ENCODE measurements at places on chromosomes 11 and 22.
A peak's percentile ranks its signal among the peaks of the same experiment; 100 is the strongest.

- peak; percentile 36 for ATAC-seq
Measured at GRCh38 chr11:114079511-114080065, 20.1 kb downstream of the ZBTB16 start.

DNA sequence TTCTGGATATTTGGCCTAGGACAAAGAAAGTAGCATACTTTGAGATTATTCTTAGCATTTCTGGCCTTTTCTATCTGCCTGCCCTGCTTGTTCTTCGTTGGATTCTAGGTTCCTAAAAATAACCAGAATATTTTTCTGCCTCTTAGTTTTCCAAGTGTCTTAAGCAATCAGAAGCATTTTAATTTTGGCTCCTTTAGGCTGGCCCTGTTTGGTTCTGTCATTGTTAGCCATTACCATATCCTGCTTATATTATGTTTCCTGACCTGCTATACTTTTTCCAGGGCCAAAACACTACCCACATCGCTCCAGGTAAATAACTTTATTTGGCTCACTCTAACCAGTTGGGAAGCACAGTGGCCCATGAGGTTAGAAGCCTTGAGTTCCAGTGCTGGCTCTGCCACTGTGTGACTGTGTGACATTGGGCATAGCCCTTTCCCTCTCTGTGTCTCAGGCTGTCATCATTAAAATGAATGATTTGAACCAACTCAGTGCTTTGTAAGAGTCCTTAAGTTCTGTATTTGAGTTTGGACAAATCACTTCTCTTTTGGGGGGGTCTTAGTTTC lies 91.1 kb downstream of the STIM1 start:
- ATAC-seq, result peak; percentile 52

DNA sequence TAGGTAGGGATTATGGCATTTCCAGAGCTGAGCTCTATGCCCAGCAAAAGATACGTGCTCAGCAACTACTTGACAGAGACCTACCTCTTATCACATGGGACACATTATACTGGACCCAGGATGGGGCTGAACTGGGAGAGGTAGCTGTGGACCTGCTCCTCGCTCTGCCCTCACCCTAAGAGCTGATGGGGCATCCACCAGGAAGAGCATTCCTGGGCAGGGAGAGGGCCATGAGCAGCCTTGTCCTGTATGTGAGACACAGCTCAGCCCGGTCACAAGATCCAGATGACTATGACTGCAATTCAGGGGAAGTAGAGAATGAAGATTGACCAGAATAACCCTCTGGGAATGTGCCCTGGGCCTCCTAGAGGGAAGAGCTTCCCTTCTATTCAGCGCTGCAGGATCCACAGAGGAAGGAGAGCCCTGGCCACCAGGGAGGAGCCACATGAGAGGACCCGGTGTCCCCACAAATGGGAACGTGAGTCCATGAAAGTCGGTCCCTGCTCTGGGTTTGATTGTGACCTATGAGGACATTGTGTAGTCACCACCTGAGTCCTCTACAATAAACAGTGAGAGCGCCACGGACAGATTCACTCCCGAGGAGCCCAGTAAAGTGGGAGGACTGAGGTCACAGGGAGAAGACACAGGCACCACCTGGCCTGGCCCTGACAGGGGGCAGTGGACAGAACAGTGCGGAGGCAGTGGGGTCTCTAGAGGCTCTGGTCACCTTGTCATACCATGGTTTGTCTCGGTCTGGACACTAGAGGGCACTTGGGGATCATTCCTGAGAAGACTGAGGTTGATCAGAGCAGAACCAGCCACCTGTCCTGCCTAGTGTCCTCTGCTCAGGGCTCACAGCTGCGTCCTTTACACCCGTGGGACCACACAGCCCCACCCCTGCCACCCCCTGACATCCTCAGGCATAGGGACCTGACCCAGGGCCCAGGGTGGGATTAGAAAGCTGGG lies 99.5 kb downstream of the ZNF280B start:
- no peak for ATAC-seq

DNA sequence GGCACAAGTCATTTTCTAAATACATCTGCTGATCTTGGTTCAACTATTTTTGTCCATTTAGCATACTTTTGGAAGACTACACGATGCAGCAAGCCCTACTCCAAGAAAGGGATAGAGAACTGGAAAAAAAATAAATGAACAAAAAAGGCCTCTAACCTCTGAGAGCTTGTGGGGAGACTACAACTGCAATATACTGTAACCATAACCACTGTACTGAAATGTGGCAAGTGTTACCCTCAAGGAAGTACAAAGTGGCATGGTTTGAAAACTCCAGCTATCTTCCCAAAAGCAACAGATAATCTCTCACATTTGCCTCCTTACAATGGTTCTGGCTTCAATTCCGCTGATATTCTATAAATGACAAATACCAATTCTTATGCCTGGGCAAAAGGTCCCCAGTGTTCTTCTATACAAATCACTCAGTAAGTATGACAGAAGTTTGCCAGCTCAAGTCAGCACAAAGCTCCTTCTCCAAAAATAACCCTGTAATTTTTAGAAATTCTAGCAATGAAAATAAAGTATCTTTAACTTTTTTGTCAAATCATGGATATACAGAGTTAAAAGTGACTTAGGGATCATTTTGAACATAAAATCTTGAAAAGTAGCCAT lies 22.9 kb downstream of the AMBRA1 start:
- no peak for ATAC-seq

GRCh38 chr22:30253205-30253852 lies 6.8 kb upstream of the LIF start:
- ATAC-seq, result peak; percentile 22

- ATAC-seq, result no peak
Measured at GRCh38 chr11:57466680-57467079, 6.4 kb downstream of the RTN4RL2 start.

DNA sequence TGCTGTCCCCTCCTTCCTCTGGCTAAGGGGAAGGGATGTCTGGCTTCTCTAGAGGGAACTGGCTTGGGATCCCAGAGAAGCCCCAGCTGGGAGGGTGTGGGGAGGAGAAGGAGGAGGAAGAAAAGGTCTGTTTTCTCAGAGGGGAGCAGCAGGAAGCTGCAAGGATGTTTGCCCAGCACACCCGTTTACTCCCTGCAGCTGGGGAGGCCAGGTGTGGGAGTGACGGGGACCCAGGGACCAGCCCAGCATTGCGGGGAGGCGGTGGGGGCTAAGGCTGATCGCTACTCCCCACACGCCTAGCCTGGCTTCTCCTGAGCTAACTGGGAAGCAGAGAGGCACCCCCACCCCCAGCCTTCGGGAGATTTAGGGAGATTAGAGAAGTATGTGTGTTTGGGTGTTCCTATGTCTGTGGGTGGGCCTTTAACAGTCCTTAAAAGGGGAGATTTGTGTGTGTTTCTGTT lies 3.9 kb downstream of the CREB3L1 start:
- no peak for ATAC-seq

DNA sequence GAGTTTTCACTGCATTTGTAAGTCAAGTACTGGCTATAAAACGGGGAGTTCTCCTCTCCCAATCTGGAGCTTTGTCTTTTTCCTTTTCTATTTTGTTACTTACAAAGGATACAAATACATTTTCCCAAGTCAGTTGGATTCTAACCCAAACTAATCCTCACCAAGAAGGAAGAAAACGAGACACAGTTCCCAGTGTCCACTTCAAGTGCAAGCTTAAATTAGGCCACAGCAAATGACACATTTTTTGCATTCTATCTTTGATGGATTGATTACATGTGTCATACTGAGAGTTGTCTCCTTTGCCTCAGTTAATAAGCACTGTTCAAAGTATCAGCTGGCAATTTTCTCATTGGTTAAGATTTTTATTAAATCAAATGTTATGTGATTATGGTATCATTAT lies 296.7 kb upstream of the ANO5 start:
- no peak for ATAC-seq

GRCh38 chr11:3823303-3823702 lies 14.9 kb downstream of the PGAP2 start:
- ATAC-seq, result no peak

DNA sequence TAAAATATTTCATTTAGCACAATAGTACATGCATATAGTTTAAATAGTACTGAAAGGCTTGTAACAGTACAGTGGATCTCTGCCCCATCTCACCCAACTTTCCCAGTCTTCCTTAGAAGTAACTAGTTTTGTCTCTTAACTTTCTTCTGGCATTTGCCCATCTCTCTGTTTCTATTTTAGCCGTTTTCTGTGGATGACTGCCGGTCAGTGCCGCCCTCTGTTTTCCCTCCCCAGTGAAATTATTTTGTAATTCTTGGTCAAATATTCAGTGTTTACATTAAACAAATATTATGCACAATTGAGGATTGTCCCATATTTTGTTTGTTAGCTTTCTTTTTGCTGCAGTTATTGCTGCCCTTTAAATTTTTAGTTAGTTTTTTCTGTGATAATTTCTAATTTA lies 8.3 kb downstream of the PDHX start:
- ATAC-seq, result no peak

GRCh38 chr22:48754611-48755058 lies 1073.0 kb downstream of the BRD1 start:
- ATAC-seq, result no peak

- ATAC-seq, result no peak
Measured at GRCh38 chr11:95297680-95298452, 66.9 kb upstream of the SESN3 start.

DNA sequence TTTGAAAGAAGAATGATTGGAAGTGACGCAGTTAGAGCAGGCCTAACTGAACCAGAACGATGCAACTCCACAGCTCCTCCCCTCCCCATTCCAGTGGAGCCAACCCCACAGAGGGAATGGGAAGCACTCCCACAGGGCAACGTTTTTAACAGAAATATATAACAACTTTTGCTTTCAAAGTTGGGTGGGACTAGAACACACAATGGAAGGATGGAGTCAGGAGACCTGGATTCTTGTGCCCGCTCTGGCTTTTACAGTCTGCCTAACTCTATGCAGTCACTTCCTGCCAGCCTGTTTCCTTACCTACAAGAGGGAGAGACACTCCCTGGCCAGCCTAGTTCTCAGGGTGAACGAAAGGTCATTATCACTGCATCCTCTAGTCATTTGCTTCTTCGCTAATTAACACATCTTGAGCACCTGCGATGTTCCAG lies 75.5 kb downstream of the PACSIN2 start:
- peak; percentile 37 for ATAC-seq

GRCh38 chr22:41758231-41758630 lies 42.2 kb upstream of the CCDC134 start:
- no peak for ATAC-seq

DNA sequence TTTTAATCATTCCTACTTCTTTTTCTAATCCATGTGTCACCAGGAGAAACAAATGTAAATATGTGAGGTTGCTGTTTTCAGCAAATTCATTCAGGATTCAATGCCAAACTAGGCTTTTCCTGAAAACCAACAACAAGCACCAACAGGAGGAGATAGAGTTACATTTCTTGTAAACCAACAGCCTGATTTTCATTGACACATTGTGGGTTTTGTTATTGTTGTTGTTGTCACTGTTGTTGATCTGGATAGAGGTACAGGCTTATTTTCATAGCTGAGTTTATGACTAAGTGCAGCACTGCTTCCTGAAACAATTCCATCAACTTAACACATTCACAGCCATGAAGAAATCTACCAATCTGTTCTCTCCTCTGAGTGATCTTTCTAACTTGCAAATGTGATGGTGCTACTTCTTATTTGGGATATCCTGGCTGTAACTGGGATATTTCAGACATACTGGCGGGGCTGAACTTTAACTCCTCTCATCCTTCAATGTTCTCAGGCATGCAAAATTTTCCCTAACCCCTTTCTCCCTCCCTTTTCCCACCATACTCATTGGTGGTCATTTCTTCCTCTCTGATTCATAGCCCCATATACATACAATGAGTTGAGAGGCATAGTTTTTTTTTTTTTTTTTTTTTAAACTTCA lies 65.5 kb downstream of the ME3 start:
- no peak for ATAC-seq

Data from gastroesophageal sphincter (tissue), 4 donors.